ENCODE measurements at places on chromosomes 4 and X. TPM values are rescaled to one million over a fixed set of nuclear protein-coding genes. Genes with fewer than 3 reads are reported as not detected.
A peak's percentile ranks its signal among the peaks of the same experiment; 100 is the strongest.

DNA sequence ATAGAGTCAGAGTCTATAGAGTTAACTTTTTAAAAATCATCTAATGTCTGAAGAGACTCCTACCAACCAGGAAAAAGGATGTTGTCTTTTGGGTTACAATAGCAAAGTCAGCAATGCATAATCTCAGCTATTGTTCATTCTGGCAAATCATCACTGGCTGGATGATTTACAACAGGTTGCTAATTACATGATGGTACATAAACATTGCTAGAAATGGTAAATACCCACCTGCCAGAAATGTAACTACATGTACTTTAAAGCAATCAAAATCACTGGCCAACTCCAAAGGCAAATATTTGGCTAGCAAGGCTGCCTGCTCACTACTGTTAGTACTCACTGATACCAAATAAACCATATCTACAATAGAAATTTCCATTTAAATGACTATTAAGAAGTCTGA, 91.1 kb downstream of the PPP3CA start:
- no peak for DNase-seq

GRCh38 chr4:154616731-154617130, 4.3 kb upstream of the FGG start:
- no peak for DNase-seq

RPL39 gene
- 2,208 TPM for total RNA-seq

DNA sequence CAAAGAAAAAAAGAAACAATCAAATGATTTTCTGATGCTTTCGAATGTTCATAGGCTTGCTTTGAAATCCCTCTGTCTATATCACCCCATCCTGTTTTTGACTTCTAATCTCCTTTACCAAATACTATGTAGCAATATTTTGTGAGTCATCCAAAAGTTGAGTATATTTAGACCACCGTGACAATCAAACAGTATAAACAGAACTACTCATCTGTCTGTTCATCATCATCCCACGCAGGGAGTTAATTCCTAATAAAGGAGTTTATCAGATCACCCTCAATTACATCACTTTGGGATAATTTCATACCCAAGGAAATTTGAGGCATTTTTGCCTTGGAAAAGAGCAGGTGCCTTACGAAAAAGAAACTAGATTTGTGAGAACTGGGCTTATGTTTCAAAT, 212.9 kb downstream of the CBR4 start:
- no peak for DNase-seq

- no peak for DNase-seq
These were observed 28.3 kb upstream of the DCAF12L1 start for GRCh38 chrX:126580877-126581276.

XAGE1A gene
- not detected for total RNA-seq

DNA sequence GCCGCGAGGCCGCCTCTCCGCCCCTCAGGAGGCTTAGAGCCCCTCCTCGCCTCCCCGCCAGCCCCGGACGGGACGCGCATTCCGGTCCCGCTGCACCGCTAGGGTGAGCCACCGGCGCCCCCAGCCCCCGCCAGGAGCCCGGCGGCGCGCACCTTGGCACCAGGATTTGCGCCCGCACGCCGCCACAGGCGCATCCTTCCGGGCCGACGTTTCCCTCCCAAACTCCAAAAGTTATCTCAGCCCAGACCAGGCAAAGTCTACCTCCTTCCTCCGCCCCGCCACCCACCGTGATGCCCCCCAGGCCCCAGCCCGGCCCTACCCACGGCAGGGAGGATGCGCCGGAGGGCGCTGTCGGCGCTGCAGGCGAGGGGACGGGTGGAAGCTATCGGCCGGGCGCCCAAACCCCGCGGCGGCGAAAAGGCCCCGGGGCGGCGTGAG, 538 bp downstream of the SCML2 start:
- DNase-seq: peak; percentile 51

DNA sequence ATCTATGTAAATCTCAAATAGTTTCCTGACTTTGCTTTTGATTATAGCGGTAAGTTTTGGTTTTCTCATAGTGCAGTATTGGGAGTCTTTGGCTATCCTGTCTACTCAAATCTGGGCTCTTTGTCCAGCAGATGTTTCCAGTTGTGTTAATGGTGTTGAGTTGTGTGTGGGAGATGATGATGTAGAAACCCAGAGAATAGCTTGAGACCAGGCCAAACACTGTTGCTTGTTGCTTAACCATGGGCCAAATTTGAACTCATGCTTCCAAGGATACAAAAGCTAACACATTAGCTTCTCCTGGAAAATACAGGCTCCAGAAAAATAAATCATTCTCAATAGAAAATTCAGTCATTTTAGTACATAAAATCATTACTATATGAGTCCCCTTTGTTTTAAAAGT, 82.6 kb upstream of the GYPA start:
- no peak for DNase-seq

DNA sequence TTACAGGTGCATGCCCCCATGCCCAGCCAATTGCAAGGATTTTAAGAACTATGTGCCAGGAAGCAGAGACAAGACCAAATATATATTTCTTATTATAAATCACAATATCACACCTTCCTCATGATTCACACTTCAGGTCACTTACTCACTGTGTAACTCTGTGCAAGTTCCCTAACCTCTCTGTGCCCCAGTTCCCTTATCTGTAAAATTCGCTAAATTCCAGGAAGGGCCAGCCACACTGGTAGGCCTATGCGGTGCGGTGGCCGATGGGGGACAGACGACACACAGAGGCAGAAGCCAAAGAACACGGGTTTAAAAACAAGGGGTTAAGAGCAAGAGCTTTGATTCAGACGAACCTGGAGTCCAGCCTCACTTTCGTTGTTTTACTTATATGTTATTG, 2.8 kb downstream of the TRIM2 start:
- DNase-seq: no peak

DNA sequence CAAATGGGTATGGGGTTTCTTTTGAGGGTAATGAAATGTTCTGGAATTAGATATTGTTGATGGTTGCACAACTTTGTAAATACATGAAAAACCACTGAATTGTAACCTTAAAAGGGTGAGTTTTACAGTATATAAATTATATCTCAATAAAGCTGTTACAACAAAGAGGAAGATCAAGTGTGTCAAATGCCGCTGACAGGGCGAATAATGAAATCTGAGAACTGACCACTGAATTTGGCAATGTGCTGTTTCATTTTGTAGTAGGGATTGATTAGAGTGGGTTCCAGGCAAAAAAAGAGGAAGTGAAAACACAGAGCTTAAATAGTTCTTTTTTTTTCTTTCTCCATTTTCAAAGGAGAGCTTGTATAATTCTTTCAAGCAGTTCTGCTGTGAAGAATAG, 161.1 kb upstream of the NAP1L5 start:
- DNase-seq: no peak

GRCh38 chr4:80180743-80181142, 16.6 kb upstream of the PRDM8 start:
- DNase-seq: no peak

GRCh38 chrX:24264383-24264782, 49.5 kb downstream of the SUPT20HL2 start:
- DNase-seq: no peak

- DNase-seq: no peak
These were observed 68.3 kb upstream of the HGFAC start for GRCh38 chr4:3373468-3373867.

GRCh38 chr4:47824840-47825239, 13.0 kb downstream of the CORIN start:
- no peak for DNase-seq

NLGN4X gene
- 23.5 TPM for total RNA-seq

MAGEA8 gene
- total RNA-seq: not detected

RPA4 gene
- 1.2 TPM for total RNA-seq

DNA sequence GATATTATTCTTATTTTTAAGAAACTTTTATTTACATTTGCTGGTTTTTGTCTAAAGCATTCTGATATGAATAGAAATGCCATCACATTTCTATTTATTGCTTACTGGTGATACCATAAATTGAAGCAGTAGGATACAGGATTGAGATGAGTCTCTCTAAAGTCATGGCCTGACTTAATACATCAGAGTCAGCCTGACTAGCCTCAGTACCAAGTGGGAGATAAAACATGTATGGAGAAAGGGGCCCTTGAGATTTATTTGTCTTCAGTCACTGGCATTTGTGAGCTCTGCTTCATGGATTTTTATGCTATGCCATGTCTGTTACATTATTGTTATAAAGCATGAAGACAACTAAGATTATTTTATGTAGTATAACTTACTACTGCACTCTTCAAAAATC, 465.5 kb downstream of the ADGRL3 start:
- no peak for DNase-seq

- no peak for DNase-seq
These were observed 7.9 kb downstream of the CXCL6 start for GRCh38 chr4:73844345-73844744.

- no peak for DNase-seq
These were observed 64.2 kb upstream of the SPP1 start for GRCh38 chr4:87911252-87911774.

DNA sequence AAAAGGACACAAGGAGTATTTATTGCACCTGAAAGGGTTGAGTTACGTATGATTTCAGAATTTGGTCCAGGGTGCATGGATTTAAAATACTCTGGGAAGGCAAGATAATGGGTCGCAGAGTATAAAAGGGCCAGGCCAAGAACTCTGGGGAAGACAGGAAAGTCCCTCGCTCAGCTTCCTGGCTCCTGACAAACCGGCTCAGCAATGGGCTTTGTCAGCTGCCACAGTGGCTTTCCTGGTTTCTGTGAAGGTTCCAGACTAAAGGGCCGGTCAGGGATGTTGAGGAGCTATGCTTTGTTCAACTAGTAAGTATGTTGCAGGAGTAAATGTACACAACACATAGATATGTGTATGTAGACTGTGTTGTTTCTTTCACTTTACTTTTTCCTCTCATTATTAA, 154.4 kb upstream of the ETNPPL start:
- no peak for DNase-seq

DNA sequence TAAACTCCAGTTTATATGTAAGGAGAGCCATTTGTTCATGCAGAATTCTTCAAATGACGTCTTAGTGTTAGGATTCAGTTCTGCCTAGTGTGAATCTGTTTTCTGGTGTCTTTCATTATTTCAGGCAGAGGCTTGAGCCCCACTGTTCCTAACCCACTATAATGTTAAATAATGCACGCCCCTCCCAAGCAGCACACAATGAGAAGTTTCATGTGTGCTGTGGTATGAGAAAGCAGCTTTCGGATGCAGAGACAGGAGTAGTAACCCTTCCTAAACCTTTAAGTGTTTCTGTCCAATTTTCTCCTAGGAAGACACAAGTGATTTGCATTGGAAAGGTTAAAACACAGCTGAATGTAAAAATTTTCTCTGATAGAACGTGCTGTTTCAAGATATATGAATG, 54.5 kb downstream of the TRIM2 start:
- DNase-seq: no peak

DNA sequence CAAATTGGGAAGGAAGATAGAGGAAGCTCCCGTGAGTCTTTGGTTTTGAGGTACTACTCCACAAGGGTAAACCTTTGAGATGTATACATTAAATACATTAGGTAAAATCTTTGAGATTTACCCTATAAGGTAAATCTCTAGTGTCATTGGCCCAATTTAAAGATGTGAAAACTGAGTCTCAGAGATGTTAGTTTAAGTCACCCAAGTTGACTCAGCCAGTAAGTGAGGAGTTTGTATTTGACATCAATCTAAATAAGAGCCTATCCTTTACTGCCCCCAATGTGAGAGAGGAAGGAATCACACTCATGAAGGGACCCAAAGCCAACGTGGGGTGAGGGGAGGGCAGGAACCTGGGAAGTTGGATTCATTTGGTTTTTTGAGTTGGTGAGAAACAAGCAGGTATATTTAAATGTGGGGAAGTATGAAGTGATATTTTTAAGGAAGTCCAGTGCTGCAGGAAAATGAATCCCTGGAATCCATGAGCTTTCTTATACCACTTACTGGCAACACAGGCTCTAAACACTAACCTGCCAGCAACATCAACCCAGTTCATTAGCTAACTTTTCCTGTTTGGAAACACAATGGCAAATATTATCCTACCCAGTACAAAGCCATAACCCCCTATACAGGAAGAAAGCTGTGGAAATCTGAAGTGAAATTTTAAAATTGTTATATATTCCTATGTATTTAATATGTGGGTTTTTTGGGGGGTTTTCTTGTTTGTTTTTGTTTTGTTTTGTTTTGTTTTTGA, 55.3 kb downstream of the PALLD start:
- DNase-seq: no peak

DNA sequence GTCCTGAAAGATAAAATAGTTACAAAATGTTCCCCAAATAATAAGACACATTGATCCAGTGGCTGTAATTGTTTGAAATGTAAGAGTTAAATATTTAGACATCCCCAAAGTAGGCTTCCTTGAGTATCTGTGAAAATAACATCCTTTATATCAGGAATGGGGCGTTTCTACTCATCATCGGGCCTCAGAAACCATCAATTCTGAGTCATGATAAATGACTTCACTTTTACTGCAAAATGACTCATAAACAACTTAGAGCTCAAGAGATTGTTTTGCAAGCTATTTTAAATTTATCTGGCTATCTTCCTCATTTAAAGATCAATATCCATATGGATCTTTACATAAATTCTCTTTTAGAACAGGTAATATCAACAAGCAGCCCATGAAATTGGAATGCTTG, 369.4 kb upstream of the CNKSR2 start:
- DNase-seq: no peak

- peak; percentile 38 for DNase-seq
These were observed at the start of gene NAP1L2 for GRCh38 chrX:73214426-73215094. NAP1L2 (minus strand) TSS chrX:73214851; CDS start chrX:73214492, 359 bp downstream.

IL2RG gene
- not detected for total RNA-seq

GRCh38 chr4:53563824-53564223, 27.5 kb downstream of the LNX1 start:
- DNase-seq: no peak

DNA sequence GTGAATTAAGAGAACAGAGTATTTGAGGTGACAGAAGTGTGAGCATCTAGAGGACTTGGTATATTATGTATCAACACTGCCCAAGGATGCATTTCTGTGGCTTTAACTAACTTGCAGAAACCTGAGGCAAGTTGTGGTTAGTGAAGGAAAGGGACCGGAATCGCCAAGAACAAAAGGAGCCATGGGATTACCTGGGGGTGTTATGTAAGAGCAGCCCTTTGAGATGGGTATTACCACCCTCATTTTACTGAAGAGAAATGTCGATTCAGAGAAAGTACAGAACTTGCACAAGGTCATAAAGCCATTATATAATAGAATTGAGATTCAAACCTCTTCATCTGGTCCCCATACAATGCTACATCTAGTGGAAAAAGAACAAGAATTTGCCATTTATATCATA, 14.3 kb downstream of the TENM3 start:
- DNase-seq: no peak

DNA sequence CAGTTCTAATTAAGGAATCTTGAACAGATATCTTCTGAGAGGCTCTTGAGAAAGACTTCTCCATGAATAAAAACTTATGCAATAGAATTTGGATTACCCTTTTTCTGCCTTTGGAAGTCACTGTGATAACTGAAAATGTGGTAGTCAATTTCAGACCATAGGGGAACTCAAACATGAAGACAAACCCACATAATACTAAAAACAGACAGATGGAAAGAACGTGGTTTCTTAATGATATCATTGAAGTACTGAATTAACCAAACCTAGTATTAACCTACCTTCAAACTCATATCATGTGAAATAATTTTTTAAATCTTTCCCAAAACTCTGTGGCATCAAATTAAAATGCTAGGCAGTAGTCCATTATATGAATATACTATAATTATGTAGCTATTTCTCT, 153.5 kb downstream of the CAMK2D start:
- DNase-seq: no peak

- no peak for DNase-seq
These were observed 170.0 kb downstream of the RELL1 start for GRCh38 chr4:37516057-37516775.

PPP4R3C gene
- total RNA-seq: not detected
